ENCODE measurements at places on chromosomes 1 and 21. TPM values are rescaled to one million over a fixed set of nuclear protein-coding genes. Genes with fewer than 3 reads are reported as not detected.

Gene RPF1
- total RNA-seq, result 30.2 TPM

Gene CYP4Z1
- total RNA-seq, result not detected

Gene VHLL
- 0.23 TPM for total RNA-seq

Gene PADI3
- not detected for total RNA-seq

Gene CD53
- total RNA-seq, result not detected

Gene SDHB
- 106 TPM for total RNA-seq

Gene CFAP107
- not detected for total RNA-seq

Gene LAPTM5
- total RNA-seq, result not detected

Gene LAMC2
- total RNA-seq, result 7.0 TPM

Gene GPR37L1
- total RNA-seq, result under 0.01 TPM

Gene COL8A2
- total RNA-seq, result 5.0 TPM

Gene ADCY10
- total RNA-seq, result under 0.01 TPM

Gene SLAMF8
- total RNA-seq, result not detected

Gene TBX19
- 0.53 TPM for total RNA-seq

Gene BACH1
- 97.5 TPM for total RNA-seq

Gene S100A7
- not detected for total RNA-seq

Gene KAZN
- 10.9 TPM for total RNA-seq

Gene RGS8
- total RNA-seq, result not detected

Gene ADAM30
- not detected for total RNA-seq

Gene HLCS
- 20.8 TPM for total RNA-seq

Gene KIAA0040
- total RNA-seq, result 0.47 TPM

Gene ALPL
- 2.9 TPM for total RNA-seq

Gene PGBD5
- 0.59 TPM for total RNA-seq

Gene CD2
- total RNA-seq, result not detected

Gene NT5C1A
- total RNA-seq, result not detected

Gene TLCD4
- under 0.01 TPM for total RNA-seq

Gene LIN28A
- total RNA-seq, result 0.08 TPM

Gene LCE2A
- total RNA-seq, result not detected

Gene HTR6
- not detected for total RNA-seq

Gene IL23R
- total RNA-seq, result not detected

Gene UBL4B
- not detected for total RNA-seq

Gene NID1
- 52.3 TPM for total RNA-seq

Gene CNKSR1
- 0.08 TPM for total RNA-seq

Gene LENEP
- not detected for total RNA-seq

Gene S100A8
- not detected for total RNA-seq

Gene TMEM269
- 0.12 TPM for total RNA-seq

Gene IL22RA1
- not detected for total RNA-seq

Gene SIK1
- total RNA-seq, result 0.12 TPM

Gene PLCH2
- total RNA-seq, result not detected

Gene CR1
- not detected for total RNA-seq

Gene NR0B2
- not detected for total RNA-seq

Gene DCST2
- total RNA-seq, result not detected

Gene KLHDC8A
- total RNA-seq, result 0.08 TPM

Gene RPTN
- not detected for total RNA-seq

Gene CYB5RL
- 3.5 TPM for total RNA-seq

Gene TCHH
- total RNA-seq, result 0.08 TPM

Gene LCE1D
- not detected for total RNA-seq

Gene C1orf115
- total RNA-seq, result 1.2 TPM
